Fibroblast of villous mesenchyme (primary cell): ENCODE measurements at places on chromosomes 11 and 22. TPM values are rescaled to one million over a fixed set of nuclear protein-coding genes. Genes with fewer than 3 reads are reported as not detected.
A peak's percentile ranks its signal among the peaks of the same experiment; 100 is the strongest.

DNA sequence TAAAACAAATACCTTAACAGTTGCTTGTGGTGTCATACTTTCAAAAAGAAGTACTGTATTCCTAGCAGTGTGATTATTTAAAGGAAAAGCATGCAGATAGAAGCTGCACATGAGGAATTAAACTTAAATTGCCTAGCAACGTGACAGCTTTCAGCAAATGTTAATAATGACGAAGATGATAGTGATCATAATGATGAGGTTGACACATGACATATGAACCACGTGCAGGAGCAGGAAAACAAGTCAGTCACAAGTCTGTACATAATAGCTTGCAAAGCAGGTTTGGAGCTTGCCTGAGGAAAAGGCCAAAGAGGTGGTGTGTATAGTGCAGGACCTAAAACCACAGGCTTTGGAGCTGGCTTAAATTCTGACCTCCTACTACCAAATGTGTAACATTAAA is 30.6 kb upstream of the PIK3C2A start:
- DNase-seq: no peak

DNA sequence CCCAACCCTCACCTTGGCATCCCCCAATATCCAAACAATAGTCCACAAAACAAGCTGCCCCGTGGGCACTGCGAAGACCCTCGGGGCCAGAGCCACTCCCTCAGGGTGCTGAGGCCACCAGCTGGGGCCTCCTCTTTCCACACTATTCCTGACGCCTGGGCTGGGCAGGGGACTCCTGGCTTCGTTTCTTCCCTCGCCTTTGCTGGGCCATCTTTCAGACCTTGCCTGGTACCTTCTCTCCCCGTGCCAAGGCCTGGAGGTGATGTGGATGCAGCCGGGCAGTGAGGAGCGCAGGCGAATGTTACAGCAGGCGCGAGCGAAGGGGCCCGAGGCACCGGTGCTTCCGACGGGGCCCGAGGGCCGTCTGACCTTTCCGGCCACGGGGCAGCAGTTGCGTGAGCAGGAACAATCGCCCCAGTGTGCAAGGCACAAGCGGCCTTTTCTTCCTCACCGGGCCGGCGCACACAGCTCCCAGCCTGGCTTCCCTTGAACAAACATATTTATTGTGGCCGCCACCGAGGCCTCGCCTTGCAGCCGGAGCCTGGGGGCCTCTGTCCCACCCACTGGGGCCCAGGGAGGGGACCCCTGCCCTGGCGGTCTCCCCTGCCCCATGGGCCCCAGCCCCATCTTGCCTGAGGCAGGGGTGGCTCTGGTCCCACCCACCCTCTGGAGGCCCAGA is 32.6 kb upstream of the KCNQ1OT1 start:
- DNase-seq: no peak

DNA sequence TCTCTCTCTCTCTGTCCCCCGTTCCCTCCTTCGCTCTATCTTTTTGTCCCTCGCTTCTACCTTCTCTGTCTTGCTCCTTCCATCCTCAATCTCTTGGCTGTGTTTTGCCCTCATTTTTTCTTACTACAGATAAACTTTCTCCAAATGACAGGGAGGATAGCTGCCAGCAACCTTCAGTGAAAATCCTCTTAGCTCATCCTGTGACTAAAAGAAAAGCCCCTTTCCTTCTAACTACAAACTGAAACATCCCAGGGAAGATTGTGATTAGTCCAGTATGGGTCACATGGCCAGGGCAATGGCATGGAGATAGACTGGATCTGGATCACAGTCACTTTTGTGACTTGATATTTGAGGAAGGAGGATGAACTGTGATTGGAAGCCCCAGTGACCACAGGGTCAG is 10.4 kb downstream of the SPON1 start:
- no peak for DNase-seq

DNA sequence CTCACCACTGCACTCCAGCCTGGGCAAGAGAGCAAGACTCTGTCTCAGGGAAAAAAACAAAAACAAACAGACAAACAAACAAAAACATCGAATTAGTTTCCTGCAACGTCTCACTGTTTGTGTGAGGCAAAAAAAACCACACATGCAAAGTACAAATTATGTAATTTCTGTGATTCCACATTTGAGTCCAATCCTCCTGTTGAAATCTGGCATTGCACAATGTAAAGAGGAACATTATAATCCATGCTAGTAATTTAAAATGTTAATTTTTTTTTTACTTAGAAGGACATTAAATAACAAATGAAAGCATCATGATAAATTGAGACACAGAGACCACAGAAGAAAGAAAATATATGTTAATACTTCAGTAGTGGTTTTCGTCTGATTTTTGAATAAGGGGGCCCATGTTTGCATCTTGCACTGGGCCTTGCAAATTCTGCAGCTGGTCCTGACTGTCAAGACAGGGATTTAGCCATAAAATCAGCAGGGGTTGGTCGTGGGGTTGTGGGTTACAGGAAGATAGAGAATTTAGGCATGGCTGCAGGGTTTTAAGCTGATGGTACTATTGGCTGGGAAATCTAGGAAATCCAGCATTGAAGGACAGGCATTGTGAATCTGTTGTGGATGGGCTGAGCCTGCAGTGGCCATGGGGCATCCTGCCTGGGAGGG is 102.6 kb upstream of the ALDH3B2 start:
- peak; percentile 7 for DNase-seq

Gene GNAZ
- total RNA-seq: 0.64 and 1.3 TPM in 2 replicates

Gene OR52N4
- total RNA-seq: not detected in 2 replicates

Gene BIK
- 0.86 TPM in 1 of 2 replicates, not detected in the other for total RNA-seq
